HCT116 (cell line): ENCODE measurements at places on chromosomes 4 and X.

- DNase-seq = no peak
These were observed 76.7 kb downstream of the TAB3 start for GRCh38 chrX:30812326-30812725.

DNA sequence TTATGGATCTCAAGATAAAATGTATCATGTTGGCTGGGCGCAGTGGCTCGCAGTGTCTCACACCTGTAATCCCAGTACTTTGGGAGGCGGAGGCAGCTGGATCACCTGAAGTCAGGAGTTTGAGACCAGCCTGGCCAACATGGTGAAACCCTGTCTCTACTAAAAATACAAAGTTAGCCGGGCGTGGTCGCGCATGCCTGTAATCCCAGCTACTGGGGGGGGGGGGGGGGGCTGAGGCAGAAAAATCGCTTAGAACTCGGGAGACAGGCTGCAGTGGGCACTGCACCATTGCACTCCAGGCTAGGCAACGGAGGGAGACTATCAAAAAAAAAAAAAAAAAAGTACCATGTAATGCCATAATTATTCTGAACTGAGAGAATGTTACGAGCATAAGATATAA is 2.1 kb downstream of the RBMX start:
- DNase-seq = no peak

DNA sequence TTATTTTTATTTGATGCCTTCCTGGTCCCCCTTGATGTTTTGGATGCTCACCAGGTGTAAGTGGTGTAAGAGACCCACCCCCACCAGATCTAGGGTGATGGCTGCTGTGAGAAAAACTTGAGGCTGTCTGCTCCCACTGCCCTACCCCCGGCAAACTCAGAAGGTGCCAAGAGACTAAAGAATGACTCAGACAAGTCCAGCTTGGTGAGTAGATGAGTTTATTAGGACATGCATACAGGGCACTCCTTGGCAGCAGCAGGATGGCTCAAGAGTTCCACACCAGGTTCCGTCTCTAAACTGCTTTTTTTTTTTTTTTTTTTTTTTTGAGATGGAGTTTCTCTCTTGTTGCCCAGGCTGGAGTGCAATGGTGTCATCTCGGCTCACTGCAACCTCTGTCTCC is 84.0 kb upstream of the HPF1 start:
- no peak for DNase-seq

DNA sequence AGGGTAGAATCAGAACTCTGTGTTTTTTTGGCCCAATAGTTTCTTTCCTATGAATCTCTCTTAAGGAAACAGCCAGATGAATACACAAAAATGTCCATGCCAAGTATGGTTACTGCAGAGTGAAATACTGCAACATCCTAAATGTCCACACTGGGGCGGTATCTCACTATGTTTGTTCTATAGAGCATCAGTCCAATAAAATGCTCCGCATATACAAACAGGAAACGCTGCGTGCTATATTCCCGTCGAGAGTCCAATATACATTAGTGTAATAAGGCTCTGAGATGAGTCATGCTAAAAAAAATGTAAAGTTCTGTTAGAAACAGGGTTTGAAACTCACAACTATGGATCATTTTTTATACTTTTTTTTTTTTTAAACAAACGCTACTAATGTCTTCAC is 72.9 kb upstream of the ENOX2 start:
- DNase-seq = peak; percentile 31

GRCh38 chr4:32117693-32118092 is 1397.5 kb downstream of the PCDH7 start:
- no peak for DNase-seq

DNA sequence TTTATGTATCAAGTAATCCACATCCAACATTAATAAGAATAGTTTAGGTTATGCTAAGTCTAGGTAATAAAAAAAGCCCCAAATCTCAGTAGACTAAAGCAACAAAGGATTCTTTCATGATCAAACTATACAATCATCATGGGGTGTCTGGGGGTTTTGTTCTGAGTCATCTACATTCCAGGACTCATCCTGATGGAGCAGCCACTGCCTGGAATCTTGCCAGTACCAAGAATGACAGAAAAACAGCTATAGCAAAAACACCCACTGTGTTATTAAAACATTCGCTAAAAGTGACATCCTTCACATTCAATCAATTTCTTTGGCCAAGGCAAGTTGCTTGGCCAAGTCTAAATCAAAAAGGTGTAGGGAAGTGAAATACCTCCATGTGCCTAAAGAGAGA is 3.9 kb upstream of the ARHGEF38 start:
- DNase-seq = no peak

DNA sequence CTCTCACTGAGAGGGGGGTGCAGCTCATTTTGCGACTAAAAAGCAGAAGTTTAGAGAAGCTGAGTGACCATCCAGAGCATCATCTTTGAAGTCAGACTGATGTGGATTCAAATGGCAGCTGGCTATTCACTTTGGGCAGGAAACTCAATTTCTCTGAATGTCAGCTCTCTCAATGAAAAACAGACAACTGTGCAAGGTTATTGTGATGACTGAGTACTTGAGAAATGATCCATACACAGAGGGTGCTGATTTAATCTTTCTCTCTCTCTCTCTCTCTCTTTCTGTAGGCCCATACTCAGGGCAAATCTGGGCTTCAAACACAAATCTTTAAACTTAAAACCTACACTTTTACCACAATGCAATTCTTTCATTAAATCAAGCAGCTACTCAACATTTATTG is 185.8 kb upstream of the SLIT2 start:
- no peak for DNase-seq

DNA sequence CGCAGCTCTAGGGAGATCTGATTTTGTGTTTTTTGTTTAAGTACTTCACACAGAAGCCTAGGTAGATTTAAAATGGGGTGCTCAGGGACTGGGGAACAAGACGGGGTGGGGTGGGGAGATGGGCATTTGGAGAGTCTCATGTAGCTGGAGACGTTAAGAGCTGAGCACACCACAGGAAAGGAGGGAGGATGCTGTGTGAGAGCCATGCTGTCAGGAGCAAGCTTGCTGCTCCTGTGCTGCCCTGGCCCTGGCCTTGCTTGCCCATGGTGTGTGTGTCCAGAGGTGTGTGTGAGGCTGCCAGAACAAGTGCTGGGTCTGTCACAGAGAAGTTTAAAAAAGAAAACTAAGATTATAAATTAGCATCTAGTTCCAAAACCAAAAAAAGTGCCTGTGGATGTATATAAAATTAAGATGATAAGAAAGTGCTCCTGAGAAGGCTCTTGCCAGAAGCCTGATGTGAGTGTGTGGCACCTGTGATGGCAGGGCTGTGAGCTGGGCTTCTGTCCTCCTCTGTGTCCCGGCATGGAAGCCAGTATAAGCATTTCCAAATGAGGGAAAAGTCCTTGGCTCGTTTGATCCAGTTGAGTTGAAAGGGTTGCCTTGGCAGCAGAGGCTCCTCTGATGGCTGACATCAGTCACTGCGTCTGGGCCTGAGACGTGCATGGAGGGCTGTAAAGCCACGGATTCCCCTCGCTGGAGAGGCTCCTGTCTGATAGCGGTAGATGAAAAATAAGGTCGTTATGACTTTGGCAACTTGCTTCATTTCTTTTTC is 63.5 kb downstream of the NELFA start:
- DNase-seq = no peak

DNA sequence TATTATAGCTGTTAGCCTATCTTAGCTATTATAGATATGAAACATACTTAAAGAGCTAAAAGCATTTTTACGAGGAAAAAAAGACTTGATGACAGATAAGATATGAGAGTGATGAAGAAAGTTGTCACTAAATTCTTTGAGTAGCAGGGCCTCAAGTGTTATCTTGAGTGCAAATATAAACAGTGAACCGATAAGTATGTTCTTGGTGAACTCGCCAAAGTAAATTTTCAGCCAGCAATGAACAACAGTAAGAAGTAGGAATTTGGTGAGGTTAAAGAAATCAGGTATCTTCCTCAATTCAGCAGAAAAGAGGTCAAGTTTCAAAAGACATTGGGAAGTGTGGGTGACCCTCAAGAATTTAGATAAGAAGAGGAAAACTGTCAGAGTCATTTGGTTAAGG is 471.8 kb upstream of the FTHL17 start:
- no peak for DNase-seq

DNA sequence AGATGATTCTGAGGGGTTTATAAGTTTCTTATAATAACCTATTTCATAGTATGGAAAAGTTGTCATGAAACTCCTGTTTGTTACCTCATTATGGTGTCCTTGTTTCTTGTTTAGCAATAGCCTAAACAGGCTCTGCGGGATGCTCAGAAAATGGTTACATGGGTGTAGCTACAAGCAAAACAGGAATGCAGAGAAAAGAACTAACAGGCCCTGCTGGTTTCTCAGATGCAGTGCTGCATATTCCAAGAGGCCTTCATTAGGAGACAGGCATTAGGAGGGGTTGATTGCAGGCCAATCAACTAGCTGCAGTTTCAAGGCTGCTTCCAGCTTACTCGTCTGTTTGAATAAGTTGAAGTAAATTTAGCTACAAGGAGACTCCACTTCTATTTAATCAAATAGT is 37.6 kb upstream of the HPGD start:
- no peak for DNase-seq

DNA sequence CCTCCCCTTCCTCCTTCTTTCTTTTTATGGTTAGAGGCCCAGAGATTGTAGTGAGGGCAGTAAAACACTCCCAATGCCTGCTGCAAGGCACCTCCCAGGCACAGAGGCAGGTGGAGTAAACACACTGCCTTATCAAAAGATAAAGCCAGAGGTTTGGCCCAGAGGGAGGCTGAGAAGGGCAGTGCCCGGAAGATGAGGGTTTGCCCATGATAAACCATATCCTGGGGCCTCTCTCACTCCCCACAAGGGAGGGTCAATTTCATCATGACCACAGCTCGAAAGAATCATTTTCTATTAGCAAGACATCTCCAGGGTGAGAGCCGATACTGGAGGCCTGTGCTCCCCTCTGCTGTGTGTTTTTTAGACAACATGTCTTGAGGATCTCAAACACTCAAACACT is 98.5 kb upstream of the FAM9C start:
- DNase-seq = no peak

GRCh38 chrX:121558886-121559285 is 511.5 kb downstream of the GLUD2 start:
- no peak for DNase-seq

DNA sequence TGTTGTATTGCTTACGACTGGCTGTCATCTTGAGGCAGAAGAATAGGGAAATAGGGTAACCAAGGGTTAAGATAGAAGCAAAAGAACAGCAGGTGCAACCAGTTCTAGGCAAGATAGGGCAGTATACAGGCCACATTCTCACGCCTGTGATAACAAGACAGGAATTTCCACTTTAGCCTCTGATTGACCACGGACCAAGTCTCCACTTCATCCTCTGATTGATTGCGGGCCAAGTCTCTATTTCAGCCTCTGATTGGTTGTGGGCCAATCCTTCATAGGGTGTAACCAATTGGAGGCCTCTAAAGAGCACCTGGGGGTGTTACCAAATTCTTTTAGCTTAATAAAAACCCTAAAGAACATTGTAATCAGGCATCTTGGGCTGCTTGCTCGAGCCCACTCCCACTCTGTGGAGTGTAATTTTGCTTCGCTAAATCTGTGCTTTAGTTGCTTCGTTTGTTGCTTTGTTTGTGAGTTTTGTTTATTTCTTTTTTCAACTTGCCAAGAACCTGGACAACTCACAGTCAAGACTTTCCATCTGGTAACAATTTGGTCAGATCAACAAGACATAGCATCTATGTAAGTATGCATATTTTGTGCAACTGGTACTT is 8.7 kb upstream of the TBC1D9 start:
- no peak for DNase-seq

- no peak for DNase-seq
These were observed 41.1 kb downstream of the DCUN1D4 start for GRCh38 chr4:51884055-51884454.

DNA sequence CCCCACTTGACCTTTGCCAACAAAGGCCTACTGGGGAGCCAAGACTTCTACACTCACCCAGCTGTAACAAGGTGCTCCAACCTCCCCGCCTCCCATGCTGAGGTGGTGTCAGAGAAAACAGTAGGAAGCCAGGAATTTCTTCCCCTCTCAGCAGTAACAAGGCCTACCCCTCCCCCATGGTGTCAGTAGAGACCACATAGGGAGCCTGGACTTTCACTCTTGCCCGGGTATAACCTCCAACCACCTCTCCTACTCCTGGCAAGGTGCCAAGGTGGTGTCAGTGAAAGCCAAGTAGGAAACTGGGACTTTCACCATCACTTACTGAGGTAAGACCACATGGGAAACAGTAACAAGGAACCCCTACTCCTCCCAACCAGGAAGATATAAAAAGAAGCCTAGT is 93.1 kb downstream of the SLC16A2 start:
- DNase-seq = no peak

- DNase-seq = no peak
These were observed 4.7 kb downstream of the GLRB start for GRCh38 chr4:157080605-157081004.

- no peak for DNase-seq
These were observed 49.2 kb upstream of the ELOVL6 start for GRCh38 chr4:110247591-110247990.

- DNase-seq = no peak
These were observed 55.5 kb downstream of the GSPT2 start for GRCh38 chrX:51798701-51799100.

GRCh38 chr4:153481478-153481877 is 15.3 kb downstream of the TMEM131L start:
- no peak for DNase-seq

- no peak for DNase-seq
These were observed 70.7 kb upstream of the PPP3CA start for GRCh38 chr4:101418055-101418454.

GRCh38 chrX:102808336-102808735 is 87.8 kb downstream of the GPRASP3 start:
- DNase-seq = no peak

- no peak for DNase-seq
These were observed 114.9 kb downstream of the VSIG4 start for GRCh38 chrX:65925005-65925404.

GRCh38 chr4:188372058-188372457 is 232.8 kb downstream of the TRIML1 start:
- DNase-seq = peak; percentile 13

GRCh38 chrX:23366914-23367313 is 32.3 kb downstream of the PTCHD1 start:
- DNase-seq = no peak

GRCh38 chr4:126172126-126172525 is 857.4 kb downstream of the FAT4 start:
- DNase-seq = no peak

DNA sequence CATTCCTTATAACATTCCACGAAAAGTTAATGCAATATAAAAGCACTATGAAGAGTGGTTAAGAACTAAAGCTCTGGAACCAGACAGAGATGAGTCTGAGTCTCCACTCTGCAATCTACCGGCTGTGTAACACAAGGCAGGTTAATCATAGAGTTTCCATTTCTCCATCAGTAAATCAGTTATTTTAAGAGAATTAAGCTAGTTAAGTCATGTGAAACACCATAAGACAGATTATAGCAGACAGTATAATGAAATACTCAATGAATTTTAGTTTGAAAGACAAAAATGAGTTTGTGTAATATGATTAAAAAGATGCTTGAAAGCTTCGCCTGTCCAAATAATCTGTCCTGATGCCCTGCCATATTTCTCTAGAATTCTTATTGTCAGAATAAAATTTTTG is 282.6 kb upstream of the ACTRT1 start:
- no peak for DNase-seq
